HT-29 (cell line): ENCODE measurements at places on chromosomes 2 and 18.
A peak's percentile ranks its signal among the peaks of the same experiment; 100 is the strongest.

- no peak for DNase-seq
Measured at GRCh38 chr2:226895579-226895978, 59.7 kb downstream of the RHBDD1 start.

- peak; percentile 17 for DNase-seq
Measured at GRCh38 chr2:198054299-198054698, 249.9 kb downstream of the PLCL1 start.

DNA sequence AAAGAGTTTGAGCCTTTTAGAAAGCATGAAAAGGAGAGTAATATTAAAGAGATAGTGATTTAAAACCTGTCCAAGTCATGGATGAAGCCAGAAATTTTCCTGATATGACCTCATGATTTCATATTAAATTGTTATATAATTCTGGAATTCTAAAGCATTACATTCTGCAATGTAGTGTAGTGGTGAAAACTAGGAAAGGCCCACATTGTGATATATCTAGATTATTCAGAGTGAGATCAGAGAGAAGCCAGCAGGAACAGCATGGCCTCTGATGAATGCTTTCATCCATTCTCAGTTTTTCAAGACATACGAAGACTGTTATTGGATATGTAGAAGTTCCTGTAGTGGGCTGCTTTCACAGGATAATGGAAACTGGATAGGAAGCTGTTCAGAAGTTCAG lies 98.8 kb downstream of the LCLAT1 start:
- no peak for DNase-seq

- DNase-seq, result peak; percentile 59
Measured at GRCh38 chr18:51211552-51211951, 14.1 kb upstream of the MEX3C start.

DNA sequence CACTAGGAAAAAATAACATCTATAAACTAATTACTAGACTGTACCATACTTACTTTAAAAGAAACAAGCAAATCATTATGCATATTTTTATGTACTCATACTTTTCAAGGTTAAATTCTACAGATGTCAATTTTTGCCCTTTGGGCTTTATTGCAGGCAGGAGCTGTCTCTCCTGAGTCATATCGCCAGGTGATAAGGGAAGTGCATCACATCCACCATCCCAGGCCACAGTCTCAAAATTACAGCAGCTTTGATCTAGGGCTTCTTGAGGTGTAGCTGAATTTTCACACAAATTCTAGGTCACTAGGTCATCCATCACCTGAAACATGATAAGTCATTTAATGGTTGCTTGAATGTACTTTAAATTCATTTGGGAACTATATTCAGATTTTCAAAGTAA lies 38.4 kb upstream of the FRZB start:
- DNase-seq, result no peak

- DNase-seq, result no peak
Measured at GRCh38 chr2:71678874-71679273, 225.5 kb downstream of the DYSF start.

- peak; percentile 51 for DNase-seq
Measured at GRCh38 chr2:73232403-73233153, 461 bp downstream of the PRADC1 start.

GRCh38 chr2:230042195-230042594 lies 26.5 kb downstream of the SLC16A14 start:
- DNase-seq, result no peak

- DNase-seq, result no peak
Measured at GRCh38 chr2:139518321-139518720, 738.1 kb upstream of the NXPH2 start.

DNA sequence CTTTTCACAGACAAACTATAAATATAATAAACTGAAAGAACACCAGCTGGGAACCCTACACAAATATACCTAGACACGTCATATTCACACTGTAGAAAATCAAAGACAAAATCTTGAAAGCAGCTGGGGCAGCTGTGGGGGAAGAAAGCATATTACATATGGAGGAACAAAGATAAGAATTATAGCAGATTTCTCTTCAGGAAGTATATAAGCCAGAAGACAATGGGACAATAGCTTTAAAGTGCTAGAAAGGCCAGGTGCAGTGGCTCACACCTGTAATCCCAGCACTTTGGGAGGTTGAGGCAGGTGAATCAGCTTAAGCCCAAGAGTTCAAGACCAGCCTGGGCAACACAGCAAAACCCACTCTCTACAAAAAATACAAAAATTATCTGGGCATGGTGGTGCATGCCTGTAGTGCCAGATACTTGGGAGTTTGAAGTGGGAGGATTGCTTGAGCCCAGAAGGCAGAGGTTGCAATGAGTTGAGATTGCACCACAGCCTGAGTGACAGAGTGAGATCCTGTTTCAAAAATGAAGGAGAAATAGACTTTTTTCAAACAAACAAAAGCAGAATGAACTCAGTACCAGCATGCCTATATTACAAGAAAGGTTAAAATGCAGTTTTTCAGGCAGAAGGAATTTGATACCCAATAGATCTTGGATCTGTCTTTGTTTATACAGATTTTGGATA lies 26.8 kb upstream of the ERCC3 start:
- DNase-seq, result no peak

- no peak for DNase-seq
Measured at GRCh38 chr2:234415706-234416105, 81.2 kb downstream of the ARL4C start.

DNA sequence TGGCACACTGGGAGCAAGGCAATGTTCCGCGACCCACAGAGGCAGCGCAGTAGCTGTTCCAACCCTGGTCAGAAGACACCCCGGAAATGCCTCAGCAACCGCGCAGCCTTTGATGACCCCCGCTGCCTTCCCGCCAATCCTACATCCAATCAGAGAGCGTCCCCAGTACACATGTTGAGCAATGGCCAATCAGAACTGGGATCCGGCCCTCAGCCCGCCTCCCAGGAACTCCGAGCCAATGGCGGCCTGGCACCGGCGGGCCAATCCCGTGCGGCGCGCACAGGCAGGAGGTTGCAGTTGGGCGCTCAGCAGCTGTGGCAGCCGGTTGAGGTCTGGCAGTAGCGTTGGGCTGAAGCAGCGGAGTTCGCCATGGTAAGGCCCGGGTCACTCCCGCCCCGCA lies at the start of gene TUBA3D:
Gene TUBA3D, plus strand, starts transcription at position 289 of the 400 bp plus-strand sequence. Its CDS starts 81 bp downstream, at position 370.
- DNase-seq, result no peak

GRCh38 chr2:8242739-8243138 lies 439.1 kb upstream of the ID2 start:
- no peak for DNase-seq

GRCh38 chr2:155689791-155690190 lies 642.7 kb downstream of the NR4A2 start:
- no peak for DNase-seq

GRCh38 chr2:76584474-76584873 lies 873.8 kb upstream of the GCFC2 start:
- DNase-seq, result no peak

- DNase-seq, result no peak
Measured at GRCh38 chr2:42040643-42041278, 7.1 kb upstream of the PKDCC start.

DNA sequence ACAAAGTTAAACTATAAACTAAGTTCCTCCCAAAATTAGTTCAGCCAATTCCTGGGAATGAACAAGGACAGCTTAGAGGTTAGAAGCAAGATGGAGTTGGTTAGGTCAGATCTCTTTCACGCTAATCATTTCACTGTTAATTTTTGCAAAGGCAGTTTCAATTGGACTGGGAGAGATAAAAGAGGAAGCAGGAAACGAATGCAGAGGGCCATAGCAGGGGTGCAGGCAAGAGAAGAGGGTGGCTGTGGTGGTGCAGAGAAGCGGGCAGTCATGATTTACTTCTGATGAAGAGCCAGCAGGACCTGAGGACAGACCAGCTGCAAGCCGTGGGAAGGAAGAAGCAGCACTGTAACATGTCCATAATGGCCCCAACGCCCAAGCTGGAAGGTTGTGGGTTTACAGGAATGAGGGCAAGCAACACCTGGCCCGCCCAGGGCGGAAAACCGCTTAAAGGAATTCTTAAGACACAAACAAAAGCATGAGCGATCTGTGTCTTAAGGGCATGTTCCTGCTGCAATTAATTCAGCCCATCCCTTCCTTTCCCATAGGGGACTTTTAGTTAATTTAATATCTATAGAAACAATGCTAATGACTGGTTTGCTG lies 4.1 kb upstream of the RMP24 start:
- no peak for DNase-seq

- DNase-seq, result no peak
Measured at GRCh38 chr18:49169037-49169521, 218.3 kb upstream of the SMAD7 start.

GRCh38 chr2:1011006-1011405 lies 60.4 kb downstream of the SNTG2 start:
- no peak for DNase-seq

DNA sequence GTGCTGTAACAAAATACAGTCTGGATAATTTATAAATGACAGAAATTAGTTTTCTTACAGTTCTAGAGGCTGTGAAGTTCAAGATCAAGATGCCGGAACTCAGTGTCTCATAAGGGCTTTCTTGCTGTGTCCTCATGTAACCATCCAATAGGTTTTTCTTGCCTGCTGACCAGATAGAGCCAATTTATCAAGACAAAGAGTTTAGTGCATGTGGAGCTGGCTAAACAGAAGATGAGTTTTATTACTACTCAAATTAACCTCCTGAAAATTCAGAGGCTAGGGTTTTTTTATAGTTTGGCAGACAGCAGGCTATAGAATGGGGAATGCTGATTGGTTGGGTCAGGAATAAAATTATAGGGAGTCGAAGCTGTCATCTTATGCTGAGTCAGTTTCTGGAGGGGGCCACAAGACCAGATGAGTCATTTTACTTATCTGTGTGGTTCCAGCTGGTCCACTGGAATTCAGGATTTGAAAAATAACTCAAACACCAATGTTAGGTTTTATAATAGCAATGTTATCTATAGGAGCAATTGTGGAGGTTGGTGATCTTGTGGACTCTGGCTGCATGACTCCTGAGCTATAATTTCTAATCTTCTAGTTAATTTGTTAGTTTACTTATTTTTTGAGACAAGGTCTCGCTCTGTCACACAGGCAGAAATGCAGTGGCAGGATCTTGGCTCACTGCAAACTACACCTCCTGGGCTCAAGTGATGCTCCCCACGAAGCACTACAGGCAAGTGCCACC lies 3.2 kb upstream of the PDK1 start:
- no peak for DNase-seq
